ENCODE measurements at places on chromosomes 12 and 14.

DNA sequence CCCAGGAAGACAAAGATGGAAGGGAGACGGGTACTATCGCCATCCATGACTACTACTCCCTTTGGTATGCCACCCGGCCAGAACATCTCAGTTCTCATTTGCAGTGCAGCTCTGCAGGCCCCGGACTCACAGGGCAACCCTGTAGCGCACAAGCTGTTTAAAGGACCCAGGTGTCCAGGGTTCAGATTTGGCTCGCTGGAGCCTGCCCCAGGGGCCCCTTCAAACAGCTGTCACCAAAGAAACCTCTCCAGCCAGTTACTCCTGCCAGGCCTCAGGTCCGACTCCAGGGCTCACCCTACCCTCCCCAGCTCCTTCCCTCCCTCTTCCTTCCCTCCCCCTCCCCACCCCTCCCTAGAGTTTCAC, 5.5 kb upstream of the CHD4 start:
- no peak for DNase-seq

- DNase-seq = no peak
These were observed 107.7 kb upstream of the LRFN5 start for GRCh38 chr14:41498959-41499358.

GRCh38 chr12:53208435-53208834, 1.4 kb upstream of the ITGB7 start:
- DNase-seq = no peak

GRCh38 chr14:89364316-89364715, 52.7 kb downstream of the FOXN3 start:
- DNase-seq = no peak

DNA sequence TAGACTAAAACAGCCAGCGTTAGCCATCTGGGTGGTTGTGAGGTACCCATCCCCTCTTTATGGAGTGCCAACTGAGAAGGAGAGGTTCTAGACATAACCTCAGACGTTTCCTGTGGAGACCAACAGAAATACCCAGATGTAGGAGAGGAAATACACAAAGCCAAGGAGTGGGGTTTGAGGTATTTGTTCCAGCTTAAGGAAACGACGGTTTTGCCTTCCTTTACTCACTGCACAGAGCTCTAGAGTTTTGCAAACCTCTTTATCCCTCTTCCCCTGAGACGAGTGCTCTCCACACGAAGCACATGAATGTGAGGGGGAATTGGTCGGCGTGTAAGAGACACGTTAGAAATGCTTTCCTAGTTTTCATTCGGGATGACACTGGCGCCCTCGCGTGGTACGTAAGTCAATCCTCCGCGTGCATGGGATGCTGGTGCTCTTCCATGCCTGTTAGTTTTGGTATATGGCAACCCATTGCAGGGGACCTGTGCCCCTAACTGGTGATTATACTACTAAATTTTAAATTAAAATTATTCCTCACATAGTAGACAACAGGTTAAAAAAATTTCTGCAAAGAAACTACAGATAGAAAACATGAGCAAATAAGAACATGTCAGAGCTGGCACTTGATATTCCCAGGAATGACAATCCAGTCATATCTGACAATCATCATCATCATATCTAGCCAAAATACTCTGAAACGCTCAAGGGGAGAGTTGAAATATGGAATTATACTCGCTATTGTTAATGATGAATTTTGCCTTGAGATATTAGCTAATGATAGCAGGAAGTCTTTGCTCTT, 121.7 kb downstream of the PPM1H start:
- peak; percentile 72 for DNase-seq

- DNase-seq = no peak
These were observed 2.4 kb upstream of the ERC1 start for GRCh38 chr12:988646-989045.

DNA sequence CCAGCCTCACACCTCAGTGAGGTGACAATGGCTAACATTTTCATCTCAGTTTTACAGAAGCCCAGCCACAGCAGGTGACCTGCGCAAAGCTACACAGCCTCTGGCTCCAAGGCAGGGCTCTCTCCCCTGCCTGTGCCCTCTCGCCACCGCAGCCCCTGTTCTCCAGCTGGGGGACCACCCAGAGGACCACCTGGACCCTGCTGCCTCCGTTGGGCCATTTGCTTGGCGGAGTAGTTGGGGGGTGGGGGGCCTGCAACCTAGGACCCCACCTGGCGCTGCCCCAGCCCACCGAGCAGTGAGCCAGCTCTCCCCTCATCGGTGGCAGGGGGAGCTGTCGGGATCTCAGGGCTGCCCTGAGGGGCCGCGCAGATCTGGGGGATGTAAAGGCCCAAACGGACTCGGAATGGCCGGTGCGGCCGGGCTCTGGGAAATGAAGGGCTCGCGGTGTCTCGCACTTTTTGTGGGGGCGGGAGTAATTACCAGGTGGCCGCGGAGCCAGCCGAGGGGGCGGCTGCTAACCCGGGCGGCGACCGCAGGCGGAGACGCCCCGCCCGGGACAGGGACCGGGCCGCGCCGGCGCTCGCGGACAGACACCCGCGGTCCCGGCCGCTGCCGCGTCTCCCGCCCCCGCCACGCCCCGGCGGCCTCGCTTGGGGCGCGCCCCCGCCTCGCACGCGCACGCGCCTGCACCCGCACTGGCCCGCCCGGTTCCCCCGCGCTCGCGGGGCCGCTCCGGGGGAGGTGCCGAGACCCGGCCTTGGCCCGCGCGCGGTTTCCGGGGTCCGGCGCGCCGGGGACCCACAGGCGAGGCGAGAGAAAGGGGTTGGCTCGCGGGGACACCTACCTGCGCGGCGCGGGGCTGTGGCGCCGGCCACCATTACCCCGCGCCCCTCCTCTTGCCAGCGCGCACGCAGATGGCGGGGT, 8.6 kb upstream of the GPR68 start:
- peak; percentile 72 for DNase-seq

- no peak for DNase-seq
These were observed 340.2 kb downstream of the C12orf75 start for GRCh38 chr12:105670672-105671071.

DNA sequence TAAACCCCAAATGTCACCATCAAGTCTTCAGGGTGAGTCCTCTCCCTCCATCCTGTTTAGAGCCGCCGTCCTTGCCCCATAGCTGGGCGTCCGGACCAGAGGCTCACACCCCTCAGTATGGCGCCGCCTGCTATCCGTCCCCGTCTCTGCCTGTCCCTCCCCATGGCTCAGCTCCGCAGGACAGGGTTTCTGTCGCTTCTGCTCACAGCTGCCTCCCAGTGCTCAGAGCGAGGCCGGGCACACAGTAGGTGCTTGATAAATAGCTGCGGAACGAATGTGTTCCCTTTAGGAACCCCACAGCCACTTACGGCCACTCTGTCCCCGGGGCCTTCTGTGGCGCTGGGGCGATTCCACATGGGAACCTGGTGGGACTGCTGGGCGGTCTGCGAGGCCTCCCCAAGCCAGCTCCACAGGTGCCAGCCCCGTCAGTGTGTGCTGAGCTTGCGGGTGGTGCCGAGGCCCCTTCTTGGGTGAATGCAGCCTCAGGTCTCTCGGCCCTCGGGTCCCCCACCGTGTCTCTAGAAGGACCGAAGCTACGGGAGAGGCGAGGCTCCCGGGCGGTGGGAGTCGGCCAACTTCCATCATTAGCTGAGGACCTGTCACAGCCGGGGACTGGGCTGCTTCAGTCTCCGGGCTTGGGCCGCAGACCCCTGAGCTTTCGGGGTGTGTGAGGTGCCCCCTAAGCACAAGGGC, 63.0 kb downstream of the NOC4L start:
- no peak for DNase-seq

DNA sequence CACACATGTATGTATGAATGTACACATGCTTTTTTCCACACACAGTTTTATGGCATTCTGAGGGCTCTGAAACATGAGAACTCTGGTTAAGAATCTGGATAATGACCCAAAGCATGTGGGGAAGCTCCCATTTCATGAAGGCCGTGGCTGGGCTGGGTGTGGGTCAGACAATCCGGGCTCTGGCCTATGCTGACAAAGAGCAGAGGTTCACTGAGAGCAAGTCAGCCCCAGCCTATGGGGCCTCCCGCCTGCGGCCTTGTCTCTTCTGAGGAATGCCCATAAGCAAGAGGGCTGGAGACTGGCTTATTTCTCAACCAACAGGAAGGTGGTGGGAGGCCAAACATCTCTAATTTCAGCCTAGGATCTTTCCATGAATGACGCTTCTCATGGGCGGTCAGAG, 8.5 kb downstream of the MYH6 start:
- no peak for DNase-seq

GRCh38 chr14:75155169-75155568, 21.2 kb downstream of the TMED10 start:
- DNase-seq = no peak

DNA sequence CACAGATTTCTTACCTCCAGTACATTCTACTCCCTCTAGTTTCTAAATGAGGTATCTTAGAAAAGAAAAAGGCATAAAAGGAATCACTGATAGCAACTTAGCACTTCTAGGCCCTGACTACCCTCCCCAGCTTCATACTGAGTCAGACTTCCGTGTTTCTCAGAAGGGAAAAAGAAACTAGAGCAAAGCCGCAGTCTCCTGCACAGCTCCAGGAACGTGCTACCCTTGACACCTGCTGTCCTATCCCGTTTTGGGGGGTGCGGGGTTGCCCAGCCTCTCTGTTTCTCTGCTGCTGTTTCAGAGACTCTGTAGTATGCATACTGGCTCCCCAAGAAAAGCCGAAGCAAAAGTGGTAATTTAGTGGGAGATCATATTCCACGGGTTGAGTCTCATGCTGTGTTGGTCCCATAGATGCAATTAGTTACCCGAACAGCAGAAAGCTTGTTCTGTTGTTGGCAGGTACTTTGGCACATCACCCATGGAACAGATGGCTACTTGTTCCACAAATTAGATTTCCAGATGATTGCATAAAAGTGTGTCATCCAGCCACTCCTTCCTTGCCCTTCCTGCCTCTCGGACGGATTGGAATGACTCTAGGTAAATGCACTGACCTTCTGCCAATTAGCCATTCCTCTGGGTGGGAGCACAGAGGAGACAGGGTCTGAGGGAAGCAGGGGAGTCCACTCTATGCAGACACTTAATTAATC, 438.1 kb downstream of the FUT8 start:
- no peak for DNase-seq

DNA sequence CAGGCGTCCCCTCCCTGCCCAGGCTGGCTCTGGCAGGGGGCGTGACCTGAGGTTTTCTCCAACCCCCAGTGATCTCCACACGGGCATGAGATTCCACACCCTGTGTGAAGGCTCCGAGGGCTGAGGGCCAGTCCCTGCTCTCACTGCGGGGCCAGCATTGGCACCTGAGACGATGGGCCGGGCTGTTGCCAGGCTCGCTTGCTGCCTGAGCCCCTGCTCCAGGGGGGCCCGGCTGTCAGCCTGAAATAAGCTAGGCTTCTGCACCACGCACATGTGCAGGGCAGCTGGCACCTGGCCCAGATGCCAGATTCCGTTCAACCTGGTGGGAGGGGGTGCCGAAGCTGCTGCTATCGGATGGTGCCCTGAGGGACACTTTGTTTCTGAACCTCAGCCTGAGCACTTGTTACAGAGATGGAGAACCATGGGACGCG, 196.5 kb upstream of the PRMT8 start:
- DNase-seq = no peak

- no peak for DNase-seq
These were observed 49.2 kb upstream of the SSTR1 start for GRCh38 chr14:38158468-38158867.

DNA sequence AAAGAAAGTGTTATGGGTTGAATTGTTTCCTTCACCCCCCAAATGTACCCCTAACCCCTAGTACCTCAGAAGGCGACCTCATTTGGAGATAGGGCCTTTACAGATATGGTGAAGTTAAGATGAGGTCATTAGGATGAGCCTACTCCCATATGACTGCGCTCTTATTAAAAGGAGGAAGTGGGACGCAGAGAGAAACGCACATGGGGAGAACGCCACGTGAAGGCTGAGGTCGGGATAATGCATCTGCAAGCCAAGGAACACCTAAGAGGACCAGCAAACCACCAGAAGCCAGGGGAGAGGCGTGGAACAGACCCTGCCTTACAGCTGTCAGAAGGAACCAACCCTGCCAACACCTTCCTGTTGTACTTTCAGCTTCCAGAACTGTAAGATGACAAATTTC, 1.7 kb upstream of the NRIP2 start:
- no peak for DNase-seq

GRCh38 chr12:26939192-26939832, 1.0 kb downstream of the FGFR1OP2 start:
- DNase-seq = no peak

DNA sequence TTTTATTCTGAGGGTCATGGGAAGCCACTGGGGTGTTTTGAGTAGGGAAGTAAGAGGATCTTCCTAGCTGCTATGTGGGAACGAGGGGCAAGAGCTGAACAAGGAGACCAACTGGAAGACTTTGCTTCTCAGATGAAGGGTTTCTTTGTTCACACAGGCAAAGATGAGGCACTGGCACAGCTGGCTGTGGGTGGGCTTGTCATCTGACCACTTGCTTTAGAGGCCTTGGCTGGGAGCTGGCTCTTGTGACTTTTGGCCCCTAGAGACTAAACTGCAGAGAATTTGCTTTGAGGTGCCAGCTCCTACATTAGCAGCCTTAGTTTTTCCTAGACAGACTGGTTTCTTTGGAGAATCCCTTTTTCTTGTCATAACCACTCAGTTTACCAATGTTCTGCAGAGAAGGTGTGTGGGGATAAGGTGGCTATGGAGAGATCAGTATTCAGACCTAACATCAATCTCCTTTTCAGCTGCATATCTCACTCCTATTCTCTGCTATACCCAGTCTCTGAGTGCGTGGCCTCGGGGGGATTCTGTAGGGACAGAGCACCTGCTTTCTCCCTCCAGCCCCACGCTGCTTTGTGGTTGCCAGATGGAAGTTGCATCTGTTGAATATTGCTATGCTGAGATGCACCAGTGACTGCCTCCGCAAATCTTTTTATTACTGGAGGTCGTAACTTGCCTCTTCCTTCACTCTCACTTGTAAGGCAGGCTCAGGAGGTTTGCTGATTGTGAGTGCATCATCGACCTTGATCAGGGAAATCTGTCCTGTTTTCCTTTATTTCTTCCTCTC, 12.7 kb downstream of the PPP2R5C start:
- no peak for DNase-seq

- DNase-seq = peak; percentile 60
These were observed 79.9 kb downstream of the NINJ2 start for GRCh38 chr12:583251-583869.

All from ecto neural progenitor cell (in vitro differentiated cells).